ENCODE measurements at places on chromosomes 4 and X.
A peak's percentile ranks its signal among the peaks of the same experiment; 100 is the strongest.

GRCh38 chr4:15270201-15270600 is 157.6 kb upstream of the C1QTNF7 start:
- no peak for DNase-seq

- peak; percentile 36 for DNase-seq
These were observed 32.9 kb downstream of the CPEB2 start for GRCh38 chr4:15035159-15035558.

DNA sequence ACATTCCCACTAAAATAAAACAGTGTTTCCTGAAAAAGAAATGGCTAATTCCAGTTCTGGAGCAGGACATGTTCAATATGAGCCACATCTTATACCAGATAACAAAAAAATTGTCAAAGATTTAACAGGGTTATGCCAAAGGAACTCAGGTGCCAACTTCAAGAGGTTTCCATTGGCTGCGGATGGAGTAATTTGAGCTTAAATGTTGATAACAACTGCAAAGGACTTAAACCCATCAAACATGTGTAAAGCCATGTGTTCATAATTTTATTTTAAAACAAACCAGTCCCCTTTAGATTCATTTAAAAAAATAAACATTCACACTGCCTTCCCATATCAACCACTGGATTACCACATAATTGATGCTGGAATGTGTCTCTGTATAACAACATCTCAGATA is 156.4 kb upstream of the PCDH18 start:
- no peak for DNase-seq

GRCh38 chr4:7187691-7188090 is 4.6 kb upstream of the SORCS2 start:
- no peak for DNase-seq

GRCh38 chrX:77223046-77223445 is 224.1 kb upstream of the FGF16 start:
- no peak for DNase-seq
